ENCODE measurements at places on chromosomes 2 and 18. TPM values are rescaled to one million over a fixed set of nuclear protein-coding genes. Genes with fewer than 3 reads are reported as not detected.

DNA sequence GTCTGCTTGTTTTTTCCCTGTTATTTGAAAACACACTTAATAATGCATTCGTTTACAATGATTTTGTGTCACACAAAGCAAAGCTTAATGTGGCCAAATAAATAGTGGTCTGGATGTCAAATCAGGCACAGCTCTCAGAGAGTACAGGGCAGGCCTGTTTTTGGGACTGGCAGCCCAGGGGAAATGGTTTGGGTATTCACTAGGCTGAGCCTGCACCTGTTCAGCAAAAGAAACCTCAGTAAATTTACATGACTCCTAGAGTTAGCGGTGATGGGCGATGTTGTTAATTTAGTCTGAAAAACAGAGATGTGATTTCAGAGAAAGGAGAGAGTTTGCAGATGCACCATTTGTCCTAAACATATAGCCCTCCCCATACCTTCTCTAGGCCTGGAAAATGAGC is 197.1 kb downstream of the ALK start:
- no peak for DNase-seq

- DNase-seq: no peak
These were observed 81.8 kb downstream of the RAPGEF4 start for GRCh38 chr2:172817411-172817810.

DNA sequence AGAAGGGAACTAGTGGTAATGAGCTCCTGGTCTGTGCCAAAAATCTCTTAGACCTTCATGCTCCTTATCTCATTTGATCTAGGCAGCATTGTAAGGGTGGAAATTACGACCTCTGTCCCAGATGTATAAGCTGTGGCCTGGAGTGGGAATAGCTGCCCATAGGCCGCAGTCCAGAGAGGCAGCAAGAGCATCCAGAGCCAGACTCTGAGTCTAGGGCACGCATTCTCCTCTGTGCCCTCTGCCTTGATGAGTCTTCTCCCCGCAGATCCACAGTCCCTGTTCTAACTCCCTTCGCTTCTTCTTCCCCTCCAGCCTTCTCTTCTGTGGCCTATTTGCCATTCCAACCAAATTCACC is 304.6 kb downstream of the MYCN start:
- no peak for DNase-seq

- no peak for DNase-seq
These were observed 1.1 kb downstream of the EMILIN1 start for GRCh38 chr2:27079233-27080139.

DNA sequence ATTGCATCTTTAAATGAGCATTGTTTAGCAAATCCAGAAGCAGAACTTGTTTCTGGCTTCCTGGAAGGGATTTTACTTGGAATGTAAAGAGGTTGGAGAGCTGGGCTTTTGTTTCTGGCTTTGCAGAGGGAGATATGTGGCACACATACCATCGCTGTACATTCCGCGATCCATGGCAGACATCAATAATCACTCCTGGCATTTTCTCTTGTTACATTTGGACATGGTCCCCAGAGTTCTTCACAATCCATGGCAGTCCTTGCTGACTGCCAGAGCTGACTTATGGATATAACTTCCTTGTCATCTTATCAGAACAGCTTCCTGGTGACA is 445.6 kb upstream of the SPRED2 start:
- DNase-seq: no peak

GRCh38 chr18:60182223-60182622 is 190.4 kb downstream of the MC4R start:
- no peak for DNase-seq

GRCh38 chr18:38930881-38931753 is 1365.5 kb upstream of the CELF4 start:
- DNase-seq: no peak

DNA sequence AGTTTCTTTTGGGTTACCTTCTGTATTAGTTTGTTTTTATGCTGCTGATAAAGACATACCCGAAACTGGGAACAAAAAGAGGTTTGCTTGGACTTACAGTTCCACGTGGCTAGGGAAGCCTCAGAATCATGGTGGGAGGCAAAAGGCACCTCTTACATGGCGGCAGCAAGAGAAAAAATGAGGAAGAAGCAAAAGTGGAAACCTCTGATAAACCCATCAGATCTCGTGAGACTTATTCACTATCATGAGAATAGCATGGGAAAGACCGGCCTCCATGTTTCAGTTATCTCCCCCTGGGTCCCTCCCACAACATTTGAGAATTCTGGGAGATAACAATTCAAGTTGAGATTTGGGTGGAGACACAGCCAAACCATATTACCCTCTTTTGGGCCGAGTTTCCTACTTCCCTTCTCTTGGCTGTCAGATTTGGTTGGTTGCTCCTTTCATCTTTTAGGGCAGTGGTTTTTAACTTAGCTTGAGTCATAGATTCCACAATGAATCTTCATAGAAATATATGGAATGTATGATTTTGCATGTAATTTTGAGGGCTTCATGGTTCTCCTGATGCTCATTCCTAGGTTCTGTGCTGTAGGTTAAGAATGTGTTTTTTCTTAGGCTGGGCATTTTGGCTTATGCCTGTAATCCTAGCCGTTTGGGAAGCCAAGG is 44.2 kb downstream of the CEP192 start:
- DNase-seq: no peak

DNA sequence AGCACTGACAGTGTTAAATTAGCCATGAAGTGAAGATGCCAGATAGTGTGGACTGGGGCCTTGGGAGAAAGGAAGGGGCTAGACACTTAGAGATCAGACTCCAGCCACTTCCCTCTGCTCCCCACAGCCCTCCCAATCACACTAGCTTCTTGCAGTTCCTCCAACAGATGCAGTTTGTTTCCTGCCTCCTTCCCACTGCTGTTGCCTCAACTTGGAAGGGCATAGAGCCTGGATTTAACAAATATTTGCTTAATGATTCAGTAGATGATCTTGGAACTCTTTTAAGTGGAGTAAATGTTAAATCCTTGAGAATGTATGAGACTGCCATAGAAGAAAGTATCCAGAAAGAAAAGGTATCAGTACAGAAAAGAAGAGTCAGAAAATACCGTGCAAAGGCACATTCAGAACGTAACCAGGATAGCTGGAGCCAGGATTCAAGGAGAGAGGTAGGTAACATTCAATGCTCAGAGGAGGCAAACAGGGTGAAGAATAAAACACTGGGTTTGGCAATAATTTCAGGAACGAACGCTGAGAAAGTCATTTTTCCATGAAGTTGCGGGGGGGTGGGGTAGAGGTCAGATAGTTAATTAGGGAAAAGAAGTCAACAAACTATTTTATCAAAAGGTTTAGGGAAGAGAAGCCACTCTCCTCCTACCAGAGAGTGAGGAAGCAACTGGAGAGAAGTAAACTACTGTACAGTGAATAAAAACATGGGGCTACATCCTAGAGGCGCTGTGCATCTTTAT is 1.3 kb upstream of the BZW1 start:
- DNase-seq: no peak

- DNase-seq: no peak
These were observed 125.7 kb downstream of the RBMS1 start for GRCh38 chr2:160367887-160368286.

DNA sequence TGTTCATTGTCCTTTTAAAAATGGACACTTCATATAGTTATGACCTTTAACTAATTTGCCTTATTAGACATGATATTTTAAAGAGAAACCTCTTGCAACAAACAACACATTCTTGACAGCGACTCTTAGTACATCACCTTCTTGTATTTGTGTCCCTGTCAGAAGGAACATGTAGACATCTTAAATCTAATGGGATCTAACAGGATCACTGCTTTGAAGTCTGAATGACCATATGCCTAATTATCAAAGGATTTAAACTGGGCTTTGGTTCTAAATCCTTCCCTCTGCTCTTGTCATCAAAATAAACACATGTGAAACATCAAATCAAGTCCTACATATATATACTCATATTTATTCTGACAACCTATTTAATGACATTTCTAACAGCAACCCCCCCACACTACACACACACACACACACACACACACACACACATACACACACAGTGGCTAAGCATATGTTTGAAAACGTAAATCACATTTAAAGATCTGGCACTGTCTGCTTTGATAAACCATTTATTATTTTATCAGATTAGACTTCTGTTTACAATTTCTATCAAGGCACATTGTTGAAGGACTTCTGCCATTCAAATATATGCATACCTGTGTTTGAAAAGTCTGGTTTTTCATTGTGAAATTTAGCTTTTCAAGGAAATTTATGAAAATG is 4.2 kb downstream of the GALNT13 start:
- no peak for DNase-seq

DNA sequence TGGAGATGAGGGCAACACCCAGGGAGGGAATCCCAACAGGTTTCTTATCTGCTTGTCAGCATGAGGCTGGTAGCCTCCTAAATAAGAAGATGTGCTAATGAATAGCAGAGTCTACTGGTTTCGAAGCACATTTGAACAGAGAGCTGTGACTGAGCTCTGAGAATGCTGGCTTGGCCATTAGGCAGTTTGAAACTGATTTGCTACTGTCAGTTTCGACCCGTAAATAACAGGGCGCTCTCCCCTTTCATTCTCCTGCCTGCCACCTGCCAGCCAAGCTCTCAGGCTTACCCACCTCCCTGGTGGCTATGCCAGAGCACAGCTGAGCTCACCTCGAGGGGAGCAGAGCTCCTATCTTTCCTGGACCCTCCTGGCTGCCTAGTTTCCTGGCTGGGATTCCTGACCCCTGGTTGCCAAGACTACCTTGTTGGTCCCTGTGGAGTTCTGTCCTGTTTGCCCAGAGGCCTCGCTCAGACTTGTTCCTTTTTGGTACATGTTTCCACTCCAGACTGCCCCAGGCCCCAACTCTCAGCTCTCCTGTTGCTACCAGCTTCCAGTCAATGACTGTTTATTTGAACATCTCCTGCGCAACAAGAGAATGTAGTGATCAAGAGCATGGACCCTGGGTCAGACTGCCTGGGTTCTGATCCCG is 102.3 kb upstream of the ALPP start:
- DNase-seq: no peak

- no peak for DNase-seq
These were observed 91.0 kb downstream of the PLB1 start for GRCh38 chr2:28586867-28587266.

DNA sequence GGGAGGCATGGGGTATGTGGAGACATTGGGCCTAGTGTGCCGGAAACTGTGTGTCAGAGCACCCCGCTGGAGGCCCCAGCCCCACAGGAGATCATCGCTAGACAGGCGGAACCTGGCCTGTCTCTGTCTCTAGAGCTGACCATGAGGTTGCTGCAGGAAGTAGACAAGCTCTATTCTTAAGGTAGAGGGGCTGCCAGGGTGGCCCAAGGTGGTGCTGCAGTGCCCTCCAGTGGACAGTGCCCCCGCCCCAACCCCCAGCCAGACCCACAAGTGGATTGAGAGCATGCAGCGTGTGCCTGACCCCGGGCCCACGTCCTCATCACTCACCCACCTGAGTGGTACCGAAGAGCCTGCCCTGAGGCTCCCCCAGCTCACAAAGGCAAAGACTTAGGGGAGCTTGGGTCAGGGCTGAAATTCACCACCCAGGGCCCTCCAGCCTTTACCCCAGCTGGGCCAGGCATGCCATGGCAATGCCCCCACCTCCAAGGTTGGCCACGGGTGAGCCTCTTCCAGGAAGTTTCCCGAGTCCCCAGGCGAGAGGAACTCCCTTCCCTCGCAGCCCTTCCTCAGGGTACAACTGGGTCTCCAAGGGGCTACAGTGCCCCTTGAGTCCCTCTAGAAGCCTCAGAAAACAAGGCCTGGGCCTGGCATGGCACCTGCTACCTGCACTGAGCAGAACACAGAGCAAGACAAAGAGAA is 155.0 kb downstream of the TTC32 start:
- DNase-seq: no peak

GRCh38 chr2:151478011-151478410 is 68.3 kb downstream of the RIF1 start:
- DNase-seq: no peak

DNA sequence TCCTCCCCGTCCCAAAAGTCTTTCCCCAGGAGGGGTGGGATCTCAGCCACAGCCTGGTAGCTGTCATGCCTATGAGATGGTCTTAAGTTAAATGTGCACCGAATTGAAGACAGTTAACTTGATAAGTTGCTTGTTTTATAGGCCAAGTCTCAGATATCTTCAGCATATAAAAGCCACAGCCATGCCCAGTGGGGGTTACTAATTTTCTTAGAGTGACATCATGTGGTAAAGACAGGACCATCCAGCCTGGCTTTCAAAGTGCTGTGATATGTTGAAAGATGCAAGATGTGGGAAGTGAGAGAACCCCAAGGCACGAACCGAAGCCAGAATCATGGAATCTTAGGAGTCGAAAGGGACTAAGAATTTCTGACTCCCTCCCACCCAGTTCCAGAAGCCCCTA is 42.1 kb upstream of the FAM124B start:
- no peak for DNase-seq

- DNase-seq: no peak
These were observed 546.4 kb upstream of the SOX11 start for GRCh38 chr2:5145801-5146200.

GRCh38 chr2:237940828-237941227 is 26.0 kb upstream of the UBE2F start:
- DNase-seq: no peak

GRCh38 chr2:4745056-4745991 is 946.9 kb upstream of the SOX11 start:
- DNase-seq: no peak

- no peak for DNase-seq
These were observed 34.1 kb upstream of the REEP1 start for GRCh38 chr2:86371527-86371926.

GRCh38 chr2:108625186-108625827 is 91.0 kb downstream of the LIMS1 start:
- no peak for DNase-seq

GRCh38 chr2:36357847-36358659 is 2.5 kb downstream of the CRIM1 start:
- DNase-seq: no peak

GRCh38 chr2:73701968-73702665 is 35.0 kb downstream of the TPRKB start:
- DNase-seq: no peak

The ARL4C gene
- 20.7 TPM for total RNA-seq

The PDCD1 gene
- total RNA-seq: not detected

The DNAJC10 gene
- total RNA-seq: 140 TPM

The CREG2 gene
- total RNA-seq: 0.42 TPM

The SCN1A gene
- 0.66 TPM for total RNA-seq

The TRMT61B gene
- 18.6 TPM for total RNA-seq

The MYO3B gene
- total RNA-seq: 9.1 TPM

The TNFRSF11A gene
- 0.38 TPM for total RNA-seq

The TBR1 gene
- 0.13 TPM for total RNA-seq

The MLPH gene
- total RNA-seq: 7.7 TPM

The PNPT1 gene
- total RNA-seq: 28.3 TPM

The FAM237A gene
- not detected for total RNA-seq

The MRO gene
- total RNA-seq: 0.40 TPM

The TMEM198 gene
- 4.0 TPM for total RNA-seq

The ZNF521 gene
- 54.1 TPM for total RNA-seq
